ENCODE measurements at places on chromosomes 6 and 20.
A peak's percentile ranks its signal among the peaks of the same experiment; 100 is the strongest.

- no peak for DNase-seq
These were observed 145.1 kb upstream of the FKBP1C start for GRCh38 chr6:63066055-63066704.

- peak; percentile 37 for DNase-seq
These were observed 483 bp downstream of the NCOA6 start for GRCh38 chr20:34824806-34825529.

GRCh38 chr20:35478804-35479472 lies 23.5 kb downstream of the CEP250 start:
- DNase-seq, result no peak

GRCh38 chr6:46541556-46541955 lies 50.3 kb upstream of the RCAN2 start:
- DNase-seq, result no peak

DNA sequence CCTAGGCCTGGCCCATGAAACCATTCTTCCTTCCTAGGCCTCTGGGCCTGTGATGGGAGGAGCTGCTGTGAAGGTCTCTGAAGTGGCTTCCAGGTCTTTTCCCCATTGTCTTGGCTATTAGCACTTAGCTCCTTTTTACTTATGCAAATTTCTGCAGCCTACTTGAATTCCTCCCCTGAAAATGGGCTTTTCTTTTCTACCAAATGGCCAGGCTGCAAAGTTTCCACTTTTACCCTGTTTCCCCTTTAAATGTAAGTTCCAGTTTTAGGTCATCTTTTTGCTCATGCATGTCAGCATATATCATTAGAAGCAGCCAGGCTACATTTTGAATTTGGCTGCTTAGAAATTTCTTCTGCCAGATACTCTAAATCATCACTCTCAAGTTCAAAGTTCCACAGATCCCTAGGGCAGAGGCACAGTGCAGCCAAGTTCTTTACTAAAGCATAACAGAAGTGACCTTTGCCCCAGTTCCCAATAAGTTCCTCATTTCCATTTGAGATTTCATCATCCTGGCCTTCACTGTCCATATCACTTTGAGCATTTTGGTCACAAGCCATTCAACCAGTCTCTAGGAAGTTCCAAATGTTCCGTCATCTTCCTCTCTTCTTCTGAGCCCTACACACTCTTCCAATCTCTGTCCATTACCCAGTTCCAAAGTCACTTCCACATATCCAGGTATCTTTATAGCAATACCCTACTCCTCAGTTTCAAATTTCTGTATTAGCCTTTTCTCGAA lies 71.9 kb downstream of the TBC1D7 start:
- no peak for DNase-seq

DNA sequence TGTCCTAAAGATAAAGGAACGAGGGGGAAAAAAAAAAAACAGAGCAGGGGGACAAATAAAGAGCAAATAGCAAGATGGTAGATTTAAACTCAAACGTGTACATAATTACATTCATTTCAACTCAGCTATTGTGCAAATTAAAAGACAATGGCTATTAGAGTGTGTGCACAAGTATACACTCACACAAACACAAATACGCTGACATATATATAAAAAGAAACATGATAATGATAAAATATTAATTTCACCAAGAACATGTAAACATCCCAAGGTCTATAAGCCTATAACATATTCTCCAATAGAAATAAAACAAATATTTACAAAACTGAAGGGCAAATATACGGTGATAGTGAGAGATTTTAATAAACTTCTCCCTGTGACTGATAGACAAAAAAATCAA lies 1354.9 kb upstream of the GJE1 start:
- DNase-seq, result no peak

DNA sequence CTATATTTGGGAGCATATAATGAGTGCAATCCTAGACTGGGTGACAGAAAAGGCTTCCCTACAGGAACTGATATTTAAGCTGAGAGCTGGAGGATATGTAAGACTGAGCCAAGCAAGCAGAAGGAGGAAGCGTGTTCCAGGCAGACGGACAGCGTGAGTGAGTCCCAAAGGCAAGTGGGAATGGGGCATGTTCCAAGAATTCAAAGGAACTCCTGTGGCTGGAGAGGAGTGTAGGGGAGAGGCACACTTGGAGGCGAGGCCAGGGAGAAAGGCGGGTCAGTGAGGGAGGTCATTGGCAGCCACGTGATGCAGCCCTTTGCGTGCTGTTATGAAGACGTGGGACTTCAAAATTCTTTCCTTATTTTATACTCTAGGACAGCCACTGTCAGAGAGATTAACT lies 27.9 kb upstream of the SGK1 start:
- no peak for DNase-seq

GRCh38 chr6:129683601-129684322 lies 26.2 kb downstream of the ARHGAP18 start:
- DNase-seq, result no peak

- DNase-seq, result no peak
These were observed 53.2 kb downstream of the PTPN1 start for GRCh38 chr20:50563133-50563944.

DNA sequence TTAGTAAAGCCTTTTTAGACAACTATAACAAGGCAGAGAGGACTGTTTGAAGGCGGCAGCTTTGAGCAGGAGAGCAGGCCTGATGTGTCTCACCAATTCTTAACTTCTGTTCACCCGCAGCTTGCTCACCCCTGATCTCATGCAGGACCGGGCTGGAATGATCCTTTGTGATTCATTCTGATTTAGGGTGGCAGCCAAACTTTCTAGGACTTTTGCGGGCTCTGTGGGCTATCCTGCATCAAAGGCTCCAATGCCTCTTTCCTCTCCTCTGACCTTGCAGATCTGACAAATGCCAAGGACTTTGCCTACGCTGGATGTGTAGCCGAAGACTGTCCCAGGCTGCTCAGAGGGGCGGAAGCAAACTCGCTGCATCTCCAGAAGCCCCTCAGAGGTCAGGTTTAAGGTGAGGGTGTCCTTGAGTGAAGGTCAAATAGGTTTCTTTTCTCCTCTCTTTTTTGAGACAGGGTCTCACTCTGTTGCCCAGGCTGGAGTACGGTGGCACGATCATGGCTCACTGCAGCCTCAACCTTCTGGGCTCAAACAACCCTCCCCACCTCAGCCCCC lies 72.3 kb downstream of the VEGFA start:
- DNase-seq, result no peak

GRCh38 chr20:8131598-8132483 lies at the start of gene PLCB1:
Gene PLCB1 (plus strand): TSS chr20:8132266. CDS start chr20:8132652, 386 bp downstream.
- DNase-seq, result peak; percentile 49

GRCh38 chr6:23013776-23014175 lies 444.4 kb downstream of the HDGFL1 start:
- no peak for DNase-seq

GRCh38 chr6:47106721-47107197 lies 64.6 kb upstream of the ADGRF1 start:
- no peak for DNase-seq

DNA sequence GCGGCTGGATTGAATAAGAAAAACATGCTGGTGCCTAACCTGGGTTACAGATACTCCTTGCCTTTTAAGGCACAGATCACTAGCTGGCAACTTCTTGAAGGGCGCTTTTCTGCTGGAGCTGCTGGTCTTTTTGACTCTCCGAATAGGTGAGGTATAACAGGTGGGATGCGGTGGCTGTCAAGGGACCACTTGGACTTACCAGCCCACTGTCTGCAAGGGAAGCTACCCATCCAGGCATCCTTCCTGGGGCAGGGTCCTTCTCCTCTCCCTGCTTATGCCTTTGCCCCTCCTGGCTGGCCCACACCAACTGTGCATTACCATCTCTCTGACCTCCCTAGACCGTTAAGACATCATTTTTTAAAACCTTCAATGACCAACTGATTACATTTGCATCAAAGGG lies 57.4 kb downstream of the NPEPL1 start:
- no peak for DNase-seq

- peak; percentile 58 for DNase-seq
These were observed 65.7 kb upstream of the TOP1 start for GRCh38 chr20:40962733-40963504.
